ENCODE measurements at places on chromosomes 2 and 18.

DNA sequence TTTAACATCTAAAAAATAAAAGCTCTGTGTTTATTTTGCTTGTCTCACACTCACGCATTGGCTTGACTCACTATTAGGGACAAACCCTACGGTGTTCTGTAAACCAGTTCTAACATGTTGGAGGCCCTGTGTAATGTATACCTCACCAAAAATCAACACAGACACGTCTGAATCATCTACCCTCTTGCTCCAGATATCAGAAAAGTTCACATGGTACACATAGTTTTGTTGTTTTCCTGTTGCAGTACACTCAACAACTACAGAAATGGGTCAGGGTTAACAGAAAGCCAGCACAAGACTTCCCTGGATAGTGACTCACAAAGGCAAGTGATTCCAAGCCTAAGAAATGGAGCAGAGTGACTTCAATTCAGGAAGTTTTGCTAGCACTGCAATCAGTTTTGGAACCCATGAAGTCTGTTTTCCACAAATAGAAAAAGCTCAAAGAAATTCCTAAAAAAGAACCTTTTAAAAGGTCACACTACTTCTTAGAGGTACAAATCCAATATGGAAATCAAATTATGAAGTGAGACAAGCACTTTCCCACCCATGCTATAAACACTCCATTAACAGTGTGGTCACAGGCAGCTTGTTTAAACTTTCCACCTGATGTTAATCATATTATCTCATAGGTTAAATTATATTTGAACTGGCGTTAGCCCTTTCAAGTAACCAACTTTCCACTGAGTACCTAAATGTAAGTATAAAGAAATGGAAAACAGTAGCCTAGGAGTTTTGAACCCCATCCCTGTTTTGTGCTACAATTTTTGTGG is 87.4 kb downstream of the GAREM1 start:
- DNase-seq, result no peak

GRCh38 chr2:144324446-144325045 is 195.4 kb downstream of the ZEB2 start:
- no peak for DNase-seq

- no peak for DNase-seq
Observed at GRCh38 chr2:177211169-177211568, 1.4 kb upstream of the HNRNPA3 start.

- no peak for DNase-seq
Observed at GRCh38 chr2:125364984-125365265, 1291.0 kb upstream of the GYPC start.

GRCh38 chr2:96138179-96139145 is at the start of gene ASTL:
Gene ASTL (minus strand): TSS chr2:96138502. CDS start chr2:96138436, 66 bp downstream.
- peak; percentile 70 for DNase-seq

- no peak for DNase-seq
Observed at GRCh38 chr2:38122344-38122743, 46.4 kb upstream of the CYP1B1 start.

GRCh38 chr2:235458839-235459273 is 35.0 kb upstream of the AGAP1 start:
- no peak for DNase-seq

DNA sequence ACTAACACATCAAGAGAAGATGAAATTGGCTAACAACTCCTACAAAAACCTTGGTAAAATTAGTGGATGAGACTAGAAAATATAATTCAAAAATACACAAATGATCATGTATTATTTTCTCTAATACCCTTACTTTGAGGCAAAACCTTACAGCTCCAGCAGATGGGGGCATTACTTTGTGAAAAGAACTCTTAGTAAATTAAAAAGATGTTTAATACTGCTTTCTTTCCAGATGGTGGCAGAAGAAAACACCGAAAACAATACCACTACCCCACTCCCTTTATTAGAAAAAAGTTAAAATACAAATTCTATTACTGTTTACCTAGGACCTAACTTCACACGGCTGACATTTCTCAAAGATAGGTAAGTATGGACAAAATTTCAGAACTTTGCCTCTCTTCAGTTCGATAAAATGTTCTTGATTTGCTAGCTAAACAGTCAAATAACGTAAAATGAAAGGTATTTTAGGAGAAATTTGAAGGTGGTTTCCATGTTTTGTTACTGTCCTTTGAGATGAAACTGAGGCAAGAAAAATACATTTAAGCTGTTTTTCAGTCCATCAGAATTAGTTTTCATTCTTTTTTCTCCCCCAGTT is 30.6 kb downstream of the ORC4 start:
- DNase-seq, result no peak

- no peak for DNase-seq
Observed at GRCh38 chr18:44119607-44120006, 561.1 kb upstream of the SETBP1 start.

GRCh38 chr2:177692042-177692782 is 299.6 kb downstream of the AGPS start:
- DNase-seq, result no peak

DNA sequence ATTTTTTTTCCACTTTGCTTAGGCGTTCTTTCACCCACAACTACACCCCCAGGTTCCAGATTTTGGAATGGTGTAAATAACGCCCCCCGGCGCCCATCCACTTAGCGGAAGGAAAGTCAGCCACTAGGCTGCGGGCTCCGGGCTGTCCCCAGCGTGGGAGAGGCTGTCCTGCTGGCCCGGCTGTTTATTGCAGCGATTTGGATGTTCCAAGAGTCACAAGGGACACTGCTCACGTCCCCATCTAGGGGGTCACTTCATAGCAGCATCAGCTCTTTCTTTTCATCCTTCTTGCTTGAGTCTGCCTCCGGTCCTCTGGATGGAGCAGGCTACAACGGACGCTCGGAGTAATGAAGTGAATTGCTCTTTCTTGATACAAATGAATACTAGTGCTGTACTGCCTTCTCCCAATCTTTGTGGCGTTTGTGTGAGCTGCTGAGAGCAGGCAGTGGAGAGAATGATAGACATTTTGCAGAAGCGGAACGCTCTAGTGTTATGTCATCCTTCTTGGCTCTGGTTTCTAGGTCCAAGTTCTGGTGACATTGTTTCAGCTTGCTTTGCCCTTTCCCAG is 50.7 kb upstream of the PAIP2B start:
- DNase-seq, result peak; percentile 41

- no peak for DNase-seq
Observed at GRCh38 chr2:10170256-10170655, 47.7 kb downstream of the RRM2 start.

DNA sequence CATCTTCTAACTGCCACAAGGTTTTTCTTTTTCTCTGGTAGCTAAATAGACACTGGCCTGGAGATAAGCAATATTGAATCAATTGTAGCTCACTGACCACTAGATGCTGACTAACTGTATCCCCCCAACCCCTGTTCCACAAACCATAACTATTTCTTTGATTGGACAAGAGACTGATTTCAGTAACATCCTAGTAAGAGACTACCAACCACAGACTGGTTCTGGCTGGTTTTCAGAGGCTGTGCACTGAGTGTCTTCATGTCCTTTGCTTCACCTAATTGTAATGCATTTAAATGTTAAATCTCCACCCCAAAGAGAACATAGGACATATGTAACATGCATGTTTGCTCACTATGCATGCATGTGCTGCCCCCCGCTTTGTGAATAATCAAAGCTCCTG is 3.2 kb upstream of the AAK1 start:
- no peak for DNase-seq

- DNase-seq, result no peak
Observed at GRCh38 chr18:62950246-62950645, 234.9 kb downstream of the PHLPP1 start.

GRCh38 chr2:27494944-27495554 is at the start of gene FNDC4:
Gene FNDC4 (minus strand): TSS chr2:27495200. CDS start chr2:27494679, 521 bp downstream.
- DNase-seq, result peak; percentile 14

DNA sequence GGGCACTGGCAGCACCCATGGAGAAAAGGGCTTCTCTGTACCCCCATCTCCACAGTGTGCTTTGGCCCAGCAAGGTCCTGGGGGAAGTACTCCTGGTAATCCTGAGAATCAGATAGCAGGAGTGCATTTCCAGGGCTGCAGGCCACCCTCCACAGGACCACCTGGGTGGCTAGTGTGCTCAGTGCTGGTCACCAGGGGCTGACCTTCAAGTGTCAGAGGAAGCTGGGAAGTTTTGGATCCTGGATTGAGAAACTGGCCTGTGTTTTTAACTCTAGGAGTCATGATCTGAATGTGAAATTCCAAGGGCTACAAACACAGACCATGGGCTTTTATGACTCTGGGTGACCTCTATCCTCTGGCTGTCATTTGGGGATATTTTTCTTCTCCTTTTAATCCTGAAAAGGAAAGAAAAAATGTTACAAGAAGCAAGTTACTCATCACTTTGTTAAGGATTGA is 9.3 kb downstream of the RHOB start:
- no peak for DNase-seq

DNA sequence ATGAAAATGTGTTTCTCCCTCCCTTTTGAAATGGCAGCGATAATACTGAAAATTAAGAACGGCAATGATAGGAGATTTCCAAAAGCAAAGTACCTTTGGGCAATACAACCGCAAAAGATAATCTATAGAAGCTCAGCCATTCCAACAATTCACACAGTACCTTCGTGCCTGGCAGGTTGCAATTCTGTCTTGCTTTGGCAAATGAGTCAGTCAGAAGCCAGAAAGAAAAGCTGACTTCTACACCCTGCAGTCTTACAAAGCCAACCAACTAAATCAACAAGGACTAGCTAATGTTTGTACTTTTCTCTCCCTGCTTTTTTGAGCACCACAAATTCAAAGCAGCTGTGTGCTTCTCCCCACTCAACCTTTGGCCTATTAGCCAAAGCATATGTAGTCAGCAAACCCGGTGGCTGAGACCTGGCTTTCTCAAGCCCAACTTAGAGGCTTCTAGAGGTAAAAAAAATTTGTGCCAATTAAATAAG is 25.7 kb upstream of the ID2 start:
- DNase-seq, result no peak

- no peak for DNase-seq
Observed at GRCh38 chr2:44801841-44802776, 139.4 kb upstream of the SIX3 start.

DNA sequence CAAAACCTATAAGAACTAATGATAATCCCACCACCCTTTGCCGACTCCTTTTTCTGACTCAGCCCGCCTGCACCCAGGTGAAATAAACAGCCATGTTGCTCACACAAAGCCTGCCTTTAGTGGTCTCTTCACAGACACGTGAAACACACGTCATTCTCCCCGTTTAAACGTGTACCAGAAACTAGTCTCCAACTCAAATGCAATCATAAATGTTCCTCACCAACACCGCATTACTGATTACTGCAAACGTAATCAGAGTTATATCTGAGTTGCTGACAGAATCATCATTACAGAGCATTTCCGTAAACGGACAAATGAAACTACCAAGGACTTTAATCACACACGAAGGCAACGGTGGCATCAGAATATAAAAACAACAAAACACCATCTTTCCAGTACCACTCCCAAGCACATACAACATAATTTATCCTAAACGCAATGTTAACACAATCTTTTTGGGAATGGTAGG is 1.9 kb downstream of the CLK1 start:
- peak; percentile 68 for DNase-seq

DNA sequence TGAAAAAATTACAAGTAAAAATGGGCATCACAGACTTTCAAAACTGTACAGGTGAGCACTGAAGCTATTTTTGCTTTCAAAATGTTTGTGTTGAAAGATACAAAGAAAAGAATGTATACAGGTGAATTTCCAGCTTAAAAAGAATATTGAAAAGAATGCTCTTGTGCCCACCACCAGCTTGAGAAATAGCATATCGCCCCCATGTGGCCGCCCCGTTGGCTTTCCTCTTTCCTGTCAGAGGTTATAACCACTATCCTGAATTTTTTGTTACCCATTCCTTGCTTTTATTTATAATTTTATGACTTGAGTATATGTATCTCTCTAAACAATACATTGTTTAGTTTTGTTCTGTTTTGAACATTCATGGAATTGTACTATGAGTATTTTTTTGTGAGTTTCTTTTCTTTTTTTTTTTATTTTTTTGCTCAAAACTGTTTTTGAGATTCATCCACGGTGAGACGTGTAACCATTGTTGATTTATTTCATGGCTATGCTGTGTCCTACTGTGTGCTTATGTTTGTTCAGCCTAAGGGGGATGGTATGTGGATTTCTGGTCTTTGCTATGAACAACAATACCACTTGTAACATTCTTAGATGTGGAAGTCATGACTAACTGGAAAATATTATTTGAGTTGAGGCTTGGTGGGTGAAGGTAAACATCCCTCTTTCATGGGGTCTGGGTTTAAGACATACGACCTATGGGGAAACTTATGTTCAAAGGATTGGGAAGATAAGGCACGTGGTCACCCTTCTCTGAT is 11.6 kb downstream of the TRPM8 start:
- peak; percentile 57 for DNase-seq

DNA sequence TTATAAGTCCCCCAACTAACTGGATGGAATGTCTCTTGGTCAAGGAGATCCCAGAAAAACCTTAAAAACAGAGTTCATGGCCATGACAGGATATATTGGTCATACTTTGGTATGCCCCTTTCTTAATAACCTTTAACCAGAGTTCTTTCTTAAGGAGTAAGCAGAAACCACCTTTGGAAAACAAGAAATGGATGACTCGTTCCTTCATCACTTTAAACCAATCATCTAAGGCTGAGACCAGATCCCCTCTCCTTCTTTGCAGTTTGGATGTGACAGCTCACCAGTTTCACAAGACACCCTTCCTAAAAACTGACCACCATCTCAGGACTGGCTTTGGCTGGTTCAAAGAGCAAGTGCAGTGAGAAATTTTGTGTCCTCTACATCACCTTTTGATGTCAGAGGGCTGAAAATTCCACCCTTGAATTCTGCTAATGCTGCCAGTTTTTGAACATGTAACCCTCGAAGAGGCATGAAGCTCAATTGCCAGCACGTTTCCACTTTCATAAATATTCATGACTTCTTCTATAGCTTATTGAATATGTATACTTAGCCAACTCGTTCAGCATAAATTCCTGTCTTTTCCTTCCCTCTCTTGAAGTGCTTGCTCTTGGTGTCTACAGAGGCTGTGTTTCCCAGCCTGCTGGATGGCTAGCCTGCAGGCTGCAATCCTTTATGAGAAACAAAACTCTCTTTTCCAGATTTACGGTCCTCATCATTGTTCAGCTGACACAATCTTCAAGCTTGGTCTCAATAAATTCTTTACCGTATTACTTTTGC is 1323.5 kb upstream of the TMEFF2 start:
- DNase-seq, result no peak

DNA sequence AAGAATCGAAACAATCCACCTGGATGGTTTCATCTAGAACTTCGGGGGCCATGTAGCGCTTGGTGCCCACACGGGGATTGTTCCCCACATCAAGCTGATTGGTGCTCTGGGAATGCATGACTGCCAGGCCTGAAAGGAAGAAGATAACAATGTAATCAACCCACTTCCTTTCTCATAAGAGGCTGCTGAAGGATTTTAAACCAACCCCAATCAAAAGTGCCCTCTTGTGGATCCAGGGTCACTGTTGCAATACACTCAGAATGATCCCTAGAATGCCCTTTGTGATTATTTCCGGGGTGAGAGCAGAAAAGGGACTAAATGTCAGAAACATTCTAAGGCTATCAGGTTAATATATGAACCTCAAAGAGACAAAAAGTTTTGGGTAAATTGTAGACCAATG is 115.2 kb downstream of the ACVR1 start:
- DNase-seq, result no peak

- DNase-seq, result no peak
Observed at GRCh38 chr2:105072039-105072438, 34.2 kb downstream of the MRPS9 start.

Measured in activated naive CD8-positive, alpha-beta T cell treated with anti-CD3 and anti-CD28 coated beads, Interleukin-2, amount 50 U/mL, for 24 hours (primary cell).